ENCODE measurements at places on chromosomes 16 and 17.
A peak's percentile ranks its signal among the peaks of the same experiment; 100 is the strongest.

- DNase-seq: no peak
Observed at GRCh38 chr17:32348483-32348800, 1.5 kb upstream of the ZNF207 start.

DNA sequence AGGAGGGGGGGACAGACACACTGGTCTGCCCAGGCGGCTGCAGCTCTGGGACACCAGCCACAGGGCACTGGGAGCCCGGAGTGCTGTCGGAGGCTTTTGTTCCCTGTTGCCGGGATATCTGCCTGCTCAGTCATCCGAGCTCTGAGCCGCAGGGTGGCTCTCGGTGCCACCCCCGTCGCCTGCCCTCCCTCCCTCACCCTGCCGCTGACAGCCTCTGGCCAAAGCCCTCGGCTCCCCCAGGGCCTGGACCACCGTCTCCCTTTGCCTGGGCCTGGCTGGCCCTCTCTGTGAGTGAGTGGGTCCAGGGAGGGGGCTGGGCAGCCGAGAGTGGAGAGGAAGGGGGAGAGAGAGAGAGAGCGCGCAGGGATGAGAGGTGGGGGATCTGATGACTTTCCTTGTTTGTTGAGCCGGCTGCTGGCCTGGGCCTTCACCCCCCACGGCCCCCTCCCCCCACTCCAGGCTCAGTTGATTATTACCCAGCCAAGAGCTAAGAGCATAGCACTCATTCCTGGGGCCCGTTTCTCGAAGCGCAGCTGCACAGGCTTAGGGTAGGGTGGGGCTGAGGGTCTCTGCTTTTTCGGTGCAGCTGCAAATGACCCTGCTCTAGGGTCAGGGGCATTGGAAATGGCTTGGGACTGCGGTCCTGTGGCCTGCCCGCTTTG is 2.7 kb downstream of the FOXJ1 start:
- no peak for DNase-seq

- DNase-seq: no peak
Observed at GRCh38 chr16:80298676-80299075, 242.1 kb upstream of the DYNLRB2 start.

DNA sequence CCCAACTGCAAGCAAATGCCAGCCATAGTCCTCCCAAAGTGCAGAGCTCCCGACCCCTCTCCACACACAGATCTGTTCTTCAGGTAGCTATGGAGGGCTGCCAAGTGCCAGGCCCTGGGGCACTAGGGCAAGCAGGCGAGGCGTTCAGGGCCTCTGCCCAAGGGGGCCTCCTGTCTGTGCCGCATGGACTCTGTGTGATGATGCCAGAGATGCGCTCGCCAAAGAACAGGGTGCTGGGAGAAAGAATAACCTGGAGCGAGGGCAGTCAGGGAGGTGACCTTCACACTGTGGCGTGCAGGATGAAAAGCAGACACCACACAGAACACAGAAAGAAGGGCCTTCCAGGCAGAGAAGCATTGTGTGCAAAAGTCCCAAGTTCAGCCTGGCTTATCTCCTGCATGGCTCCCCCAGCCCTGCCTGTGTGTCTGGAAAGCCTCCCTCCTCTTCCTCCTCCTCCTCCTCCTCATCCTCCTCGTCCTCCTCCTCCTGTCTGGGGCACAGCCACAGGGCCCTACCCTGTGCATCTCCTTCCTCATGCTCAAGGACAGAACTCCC is 44.2 kb downstream of the PEMT start:
- DNase-seq: no peak

DNA sequence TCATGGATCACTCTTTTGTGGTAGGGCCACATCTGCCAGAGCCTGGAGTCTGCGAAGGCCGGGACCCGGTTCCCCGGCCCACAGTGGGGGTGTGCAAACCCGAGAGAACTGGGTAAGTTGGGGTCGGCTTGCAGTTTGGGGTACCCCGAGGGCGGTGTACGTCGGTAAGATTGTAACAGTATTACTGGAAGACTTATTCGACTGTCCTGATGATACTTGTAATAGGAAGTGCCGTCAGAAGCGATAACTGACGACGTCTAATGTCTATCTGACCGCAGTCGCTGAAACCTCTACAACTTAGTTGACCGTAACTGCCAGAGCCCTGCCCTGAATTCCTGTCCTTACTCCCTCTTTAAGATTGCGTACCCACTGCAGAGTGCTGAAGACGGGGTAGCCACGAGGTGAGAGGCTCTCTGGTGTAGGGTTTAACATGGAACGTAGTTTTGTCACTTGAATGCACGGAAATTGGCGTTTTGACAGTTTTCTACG is 24.0 kb downstream of the TRPV2 start:
- DNase-seq: no peak

GRCh38 chr17:73455767-73456166 is 144.0 kb upstream of the CDC42EP4 start:
- no peak for DNase-seq

DNA sequence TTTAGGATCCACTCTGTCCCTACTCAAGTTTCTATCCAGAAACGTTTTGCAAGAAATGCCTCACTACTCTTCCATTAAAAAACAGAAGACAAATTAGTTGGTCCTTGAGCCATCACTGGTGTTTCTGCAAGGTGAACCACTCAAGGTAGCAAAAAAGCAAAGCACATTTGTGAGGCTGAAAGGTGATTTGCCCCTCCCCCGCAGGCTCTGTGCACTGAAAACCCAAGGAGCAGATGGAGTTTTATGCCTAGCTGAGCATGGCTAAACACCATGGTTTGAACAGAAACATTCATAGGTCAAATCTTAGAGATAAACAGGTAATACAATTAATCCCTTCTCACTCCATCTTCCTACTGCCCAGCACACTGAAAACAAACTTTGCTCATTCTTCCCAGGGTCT is 538.2 kb upstream of the CDH5 start:
- no peak for DNase-seq

GRCh38 chr17:68512960-68513474 is 787 bp downstream of the PRKAR1A start:
- DNase-seq: no peak

- no peak for DNase-seq
Observed at GRCh38 chr16:87209808-87210512, 107.2 kb downstream of the C16orf95 start.

GRCh38 chr16:87324411-87325275 is 7.5 kb upstream of the C16orf95 start:
- peak; percentile 45 for DNase-seq

- DNase-seq: no peak
Observed at GRCh38 chr17:9389111-9389527, 186.5 kb downstream of the STX8 start.

- no peak for DNase-seq
Observed at GRCh38 chr16:49520492-49521038, 147.0 kb downstream of the C16orf78 start.

Data from activated CD8-positive, alpha-beta memory T cell treated with anti-CD3 and anti-CD28 coated beads, Interleukin-2, amount 50 U/mL, for 4 hours (primary cell).